CD4-positive, CD25-positive, alpha-beta regulatory T cell (primary cell): ENCODE measurements at places on chromosomes 1 and 21. TPM values are rescaled to one million over a fixed set of nuclear protein-coding genes. Genes with fewer than 3 reads are reported as not detected.

Gene SPRR2E
- not detected for polyA plus RNA-seq

GRCh38 chr1:214367841-214368240 lies 86.9 kb downstream of the SMYD2 start:
- H3K4me3 ChIP-seq: no peak overlapping the region
- no peaks in the 10 kb centered on the region for H3K27me3 ChIP-seq
- DNase-seq: no peak
- H3K4me1 ChIP-seq: no peaks in the 10 kb centered on the region
- H3K27ac ChIP-seq: no peak overlapping the region

- no peaks in the 10 kb centered on the region for H3K36me3 ChIP-seq
- H3K27me3 ChIP-seq: peaks cover 42% of the 10 kb centered on the region
- no peak overlapping the region for H3K27ac ChIP-seq
- H3K4me3 ChIP-seq: no peak overlapping the region
- H3K4me1 ChIP-seq: peaks cover 15% of the 10 kb centered on the region
Observed at GRCh38 chr1:100539836-100540536, 2.0 kb downstream of the GPR88 start.

- DNase-seq: no peak
- H3K27me3 ChIP-seq: no peaks in the 10 kb centered on the region
- no peaks in the 10 kb centered on the region for H3K36me3 ChIP-seq
Observed at GRCh38 chr1:17276568-17276967, 27.7 kb downstream of the PADI3 start.

GRCh38 chr1:25554886-25555752 lies 11.7 kb downstream of the LDLRAP1 start:
- DNase-seq: no peak
- peak overlapping the region; percentile 71 for H3K27ac ChIP-seq
- H3K4me3 ChIP-seq: no peak overlapping the region
- H3K36me3 ChIP-seq: peaks cover 51% of the 10 kb centered on the region
- peaks cover 95% of the 10 kb centered on the region for H3K4me1 ChIP-seq
- H3K27me3 ChIP-seq: no peaks in the 10 kb centered on the region
